ENCODE measurements at places on chromosomes 1 and 21.

- DNase-seq = no peak
Measured at GRCh38 chr1:185857442-185857841, 123.3 kb downstream of the HMCN1 start.

DNA sequence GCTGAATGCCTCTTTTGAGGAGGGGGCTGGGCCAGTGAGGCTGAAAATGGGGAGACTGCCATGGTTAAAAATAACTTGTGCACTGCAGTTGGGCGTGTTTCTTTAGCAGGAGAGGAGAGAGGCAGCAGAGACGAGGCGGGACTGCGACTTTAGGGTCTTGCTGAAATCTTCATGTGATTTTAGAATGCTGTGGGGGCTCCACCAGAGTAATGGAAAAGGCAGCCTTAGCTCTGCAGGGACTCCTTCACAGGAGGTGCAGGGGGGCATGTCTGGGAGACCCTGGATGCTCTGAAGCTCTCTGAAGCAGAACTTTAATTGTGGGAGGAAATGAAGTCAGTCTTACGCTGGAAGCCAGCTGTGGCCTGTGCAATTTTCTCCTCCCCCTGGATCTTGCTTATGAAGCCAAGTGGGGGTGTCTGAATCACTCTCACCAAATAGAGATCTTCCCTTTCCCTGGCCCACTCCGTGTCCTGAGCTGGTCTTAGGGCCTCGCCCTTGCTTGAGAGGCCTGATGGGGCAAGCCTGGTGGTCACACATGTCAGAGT is 60.8 kb downstream of the NDUFS5 start:
- DNase-seq = no peak

DNA sequence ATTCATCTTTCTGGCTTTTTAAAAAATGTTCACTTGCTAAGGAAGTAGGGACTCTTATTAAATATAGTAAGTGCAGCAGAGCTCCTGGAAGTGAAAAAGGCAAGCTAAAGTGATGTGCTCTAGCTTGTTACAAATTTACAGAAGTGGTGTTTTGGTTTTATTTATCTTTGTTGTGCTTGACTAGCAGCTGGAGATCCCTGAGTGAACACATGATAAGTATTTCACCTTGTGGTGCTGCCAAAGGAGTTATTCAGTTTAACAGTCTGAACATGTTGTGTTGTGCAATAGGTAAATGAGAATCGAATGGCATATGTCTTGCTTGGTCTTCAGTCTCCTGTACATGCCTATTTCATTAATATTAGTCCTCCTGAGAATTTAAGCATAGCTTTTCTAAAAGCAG is 315.7 kb downstream of the TPR start:
- DNase-seq = no peak

DNA sequence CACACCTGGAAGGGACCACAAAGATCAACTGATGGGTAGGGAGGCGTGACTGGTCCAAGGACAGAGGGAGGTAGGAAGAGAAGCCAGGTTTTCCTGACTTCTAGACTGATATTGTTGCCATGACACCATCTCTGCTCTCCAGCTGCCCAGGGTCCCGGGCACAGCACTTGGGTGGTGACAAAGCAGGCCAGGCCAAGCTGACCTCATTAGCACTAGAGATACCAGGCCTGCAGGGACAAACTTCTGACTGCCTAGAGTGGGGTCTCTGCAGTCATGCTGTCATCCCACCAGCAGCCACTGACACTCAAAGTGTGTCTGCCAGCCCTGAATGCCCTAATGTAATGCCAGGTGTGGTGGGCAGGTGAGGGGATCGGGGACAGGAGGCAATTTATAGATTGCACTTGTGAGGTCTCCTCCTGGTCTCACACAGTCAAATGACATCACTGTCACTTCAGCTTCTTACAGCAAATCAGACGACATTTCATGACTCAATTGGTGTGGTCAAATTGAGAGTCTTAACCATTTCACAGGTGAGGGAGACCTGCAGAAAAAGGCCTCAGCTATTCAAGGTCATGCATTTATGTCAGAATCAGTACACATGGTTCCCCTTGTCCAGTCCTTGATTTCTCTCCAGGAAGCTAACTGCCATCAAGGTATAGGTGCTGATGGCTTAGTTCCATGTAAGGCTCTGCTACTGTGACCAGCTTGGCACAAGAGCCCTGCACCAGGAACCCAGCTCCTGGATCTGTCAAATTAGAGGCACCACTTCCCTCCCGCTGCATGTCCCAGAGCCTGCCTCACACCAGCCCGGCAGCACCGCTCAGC is 2.7 kb downstream of the SLC9A1 start:
- DNase-seq = no peak

GRCh38 chr1:182676274-182676673 is 8.1 kb downstream of the RGS8 start:
- DNase-seq = no peak

GRCh38 chr1:228003461-228004330 is 3.1 kb upstream of the WNT3A start:
- no peak for DNase-seq

GRCh38 chr1:81407000-81407821 is 393.5 kb upstream of the ADGRL2 start:
- DNase-seq = no peak

GRCh38 chr1:39104158-39105060 is 78.3 kb downstream of the NDUFS5 start:
- DNase-seq = no peak

DNA sequence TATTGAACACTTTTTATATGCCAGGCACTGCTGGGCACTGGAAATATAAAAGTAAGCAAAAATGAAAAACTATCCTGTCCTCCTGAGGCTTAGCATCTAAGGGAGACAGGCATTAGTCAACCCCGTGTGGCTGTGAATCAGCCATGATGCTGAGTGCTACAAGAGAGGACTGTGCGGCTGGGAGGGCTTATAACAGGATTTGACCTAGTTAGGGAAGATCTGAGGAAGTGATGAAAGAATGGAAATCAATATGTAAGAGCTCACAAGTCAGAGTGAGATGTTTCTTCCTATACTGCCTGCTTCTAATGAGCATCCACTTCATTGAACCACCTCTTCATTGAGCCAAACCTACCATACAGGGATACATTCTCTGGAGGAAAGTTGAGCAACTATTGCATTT is 15.1 kb downstream of the TRIM45 start:
- no peak for DNase-seq

DNA sequence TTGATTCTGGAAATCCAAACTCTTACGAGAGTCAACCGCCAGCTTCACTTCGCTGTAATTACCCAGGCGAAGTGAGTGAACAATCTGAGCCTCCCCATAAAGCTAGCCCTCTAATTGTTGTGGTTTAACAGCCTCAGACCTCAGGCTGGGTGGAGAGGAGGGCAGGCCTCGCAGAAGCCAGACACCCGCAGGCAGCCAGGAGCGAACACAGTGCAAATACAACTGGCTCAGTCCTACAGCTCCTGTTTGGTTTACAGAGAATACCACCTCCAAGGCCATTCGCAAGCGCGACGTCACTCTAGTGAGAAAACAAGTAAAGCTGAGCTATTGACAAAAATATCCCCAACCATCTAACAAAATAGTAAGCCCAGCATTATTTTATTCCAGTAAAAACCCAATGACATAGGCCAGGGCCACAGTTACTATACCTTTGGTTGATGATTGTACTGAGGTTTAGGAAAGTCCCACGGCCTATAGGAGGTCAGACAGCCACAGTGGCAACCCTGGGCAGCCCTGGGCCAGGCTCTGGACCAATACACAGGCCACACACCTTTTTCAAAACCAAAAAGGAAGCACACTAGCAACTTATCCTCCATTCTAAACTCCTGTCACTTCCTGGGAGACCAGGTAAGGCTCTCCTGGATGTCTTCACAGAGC is 163.3 kb downstream of the ETS2 start:
- DNase-seq = peak; percentile 42

DNA sequence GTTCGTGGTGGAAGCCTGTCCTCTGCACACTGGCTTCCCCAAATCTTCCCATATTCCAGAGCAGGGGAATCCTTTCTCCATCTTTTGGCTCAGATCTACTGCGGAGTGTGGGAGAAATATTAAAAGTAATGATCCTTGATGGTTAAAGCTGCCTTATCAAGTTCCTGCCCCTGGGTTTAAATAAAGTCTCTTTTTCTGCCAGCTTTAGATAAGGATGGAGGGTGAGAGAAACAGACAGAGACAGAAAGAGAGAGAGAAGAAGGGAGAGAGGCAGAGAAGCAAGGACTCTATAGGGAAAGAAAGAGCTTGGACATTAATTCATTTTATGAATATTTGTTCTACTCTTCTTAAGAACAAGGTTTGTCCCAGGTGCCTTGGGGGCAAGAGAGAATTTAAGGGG is 98.0 kb downstream of the KCNJ15 start:
- DNase-seq = no peak
